ENCODE measurements at places on chromosomes 2 and 18. TPM values are rescaled to one million over a fixed set of nuclear protein-coding genes. Genes with fewer than 3 reads are reported as not detected.

STARD6 gene
- not detected for total RNA-seq

DNA sequence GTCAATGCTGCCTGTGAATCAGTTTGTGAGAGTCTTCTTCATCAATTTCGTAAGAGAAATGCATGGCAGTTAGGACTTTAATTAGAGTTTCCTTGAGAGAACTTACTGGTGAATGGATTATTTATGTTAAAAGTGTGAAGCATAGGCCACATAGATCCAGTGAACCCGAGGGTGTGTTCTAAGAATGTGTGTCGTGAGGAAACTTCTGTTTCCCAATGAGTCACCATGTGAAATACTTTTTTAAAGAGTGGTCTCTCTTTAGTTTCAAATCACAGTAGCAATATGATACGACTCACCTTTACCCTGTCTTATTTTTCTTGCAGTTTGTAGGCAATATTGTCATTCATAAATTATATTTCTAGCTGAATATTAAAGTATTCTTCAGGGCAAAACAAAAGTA is 18.5 kb downstream of the THSD7B start:
- no peak for DNase-seq
- H3K27me3 ChIP-seq: no peaks in the 10 kb centered on the region
- H3K4me1 ChIP-seq: no peaks in the 10 kb centered on the region
- H3K36me3 ChIP-seq: no peaks in the 10 kb centered on the region
- H3K4me3 ChIP-seq: no peak overlapping the region

GRCh38 chr18:58542426-58543159 is 86.3 kb downstream of the ALPK2 start:
- DNase-seq: no peak
- no peaks in the 10 kb centered on the region for H3K4me1 ChIP-seq
- no peaks in the 10 kb centered on the region for H3K36me3 ChIP-seq
- no peak overlapping the region for H3K4me3 ChIP-seq

GRCh38 chr2:53881986-53882385 is 22.2 kb upstream of the GPR75 start:
- H3K27me3 ChIP-seq: no peaks in the 10 kb centered on the region
- no peak overlapping the region for H3K4me3 ChIP-seq
- no peaks in the 10 kb centered on the region for H3K4me1 ChIP-seq
- no peak overlapping the region for H3K27ac ChIP-seq

GRCh38 chr18:76814256-76814655 is 8.1 kb upstream of the ZNF236 start:
- no peak overlapping the region for H3K27ac ChIP-seq
- no peak for DNase-seq
- H3K27me3 ChIP-seq: no peaks in the 10 kb centered on the region
- no peak overlapping the region for H3K4me3 ChIP-seq

- DNase-seq: no peak
- H3K27me3 ChIP-seq: no peaks in the 10 kb centered on the region
- H3K4me3 ChIP-seq: no peak overlapping the region
- peaks cover 17% of the 10 kb centered on the region for H3K4me1 ChIP-seq
- H3K36me3 ChIP-seq: no peaks in the 10 kb centered on the region
These were observed 233.9 kb downstream of the SLC4A3 start for GRCh38 chr2:219861307-219861706.

DNA sequence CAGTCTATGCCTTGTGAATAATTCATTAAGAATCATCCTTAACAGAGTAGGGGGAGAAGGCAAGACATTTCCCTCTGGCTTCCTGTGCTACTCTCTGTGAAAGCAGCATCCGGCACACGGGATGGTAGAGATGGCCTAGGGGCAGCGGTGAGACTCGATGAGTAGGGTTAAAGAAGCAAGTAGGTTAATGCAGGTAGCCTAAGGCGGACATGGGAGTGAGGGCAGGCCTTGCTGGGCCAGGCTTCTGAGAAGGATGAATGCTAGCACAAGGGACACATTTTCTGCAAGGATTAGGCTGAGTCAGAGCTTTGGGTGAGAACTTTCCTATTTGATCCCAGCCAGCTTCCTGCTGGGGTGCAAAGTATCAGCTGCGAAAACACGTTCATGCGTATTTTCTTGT is 80.8 kb downstream of the NXPH2 start:
- no peak for DNase-seq
- no peaks in the 10 kb centered on the region for H3K4me1 ChIP-seq
- no peaks in the 10 kb centered on the region for H3K36me3 ChIP-seq
- H3K27ac ChIP-seq: no peak overlapping the region

ODC1 gene
- total RNA-seq: 437 TPM

GRCh38 chr18:69002233-69002632 is 204.4 kb downstream of the CCDC102B start:
- H3K4me1 ChIP-seq: no peaks in the 10 kb centered on the region
- H3K27me3 ChIP-seq: no peaks in the 10 kb centered on the region
- no peak overlapping the region for H3K27ac ChIP-seq

NT5C1B gene
- not detected for total RNA-seq

GRCh38 chr18:79816092-79816491 is 18.4 kb downstream of the KCNG2 start:
- DNase-seq: no peak
- H3K27ac ChIP-seq: no peak overlapping the region
- no peaks in the 10 kb centered on the region for H3K4me1 ChIP-seq
- peaks cover 46% of the 10 kb centered on the region for H3K27me3 ChIP-seq
- H3K4me3 ChIP-seq: no peak overlapping the region

- no peak for DNase-seq
- peaks cover 10% of the 10 kb centered on the region for H3K27me3 ChIP-seq
- H3K27ac ChIP-seq: no peak overlapping the region
- no peak overlapping the region for H3K4me3 ChIP-seq
- H3K4me1 ChIP-seq: peaks cover 30% of the 10 kb centered on the region
These were observed 136.4 kb upstream of the SLC1A4 start for GRCh38 chr2:64852771-64853241.

RAMP1 gene
- not detected for total RNA-seq

DNA sequence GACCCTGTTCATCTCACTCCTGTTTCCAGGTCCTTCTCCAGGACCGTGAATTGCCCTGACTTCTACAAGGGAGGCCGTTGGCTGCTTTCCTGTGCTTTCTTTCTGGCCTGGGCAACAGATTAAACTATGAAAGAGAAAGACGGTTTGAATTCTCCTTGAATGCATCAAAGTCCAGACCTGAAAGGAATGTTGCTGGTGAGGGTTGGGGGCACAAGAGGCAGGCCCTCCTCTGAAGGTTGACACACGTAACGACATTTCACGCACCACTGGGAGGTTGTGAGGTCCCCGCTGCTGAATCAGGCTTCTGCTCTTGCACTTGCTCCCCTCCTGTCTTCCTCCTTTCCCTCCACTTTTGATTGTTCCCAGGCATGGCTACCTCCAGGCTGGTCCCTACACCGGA is 141.9 kb downstream of the CYRIA start:
- no peaks in the 10 kb centered on the region for H3K27me3 ChIP-seq
- no peak for DNase-seq
- H3K27ac ChIP-seq: no peak overlapping the region
- no peak overlapping the region for H3K4me3 ChIP-seq
- no peaks in the 10 kb centered on the region for H3K36me3 ChIP-seq
- no peaks in the 10 kb centered on the region for H3K4me1 ChIP-seq

DNA sequence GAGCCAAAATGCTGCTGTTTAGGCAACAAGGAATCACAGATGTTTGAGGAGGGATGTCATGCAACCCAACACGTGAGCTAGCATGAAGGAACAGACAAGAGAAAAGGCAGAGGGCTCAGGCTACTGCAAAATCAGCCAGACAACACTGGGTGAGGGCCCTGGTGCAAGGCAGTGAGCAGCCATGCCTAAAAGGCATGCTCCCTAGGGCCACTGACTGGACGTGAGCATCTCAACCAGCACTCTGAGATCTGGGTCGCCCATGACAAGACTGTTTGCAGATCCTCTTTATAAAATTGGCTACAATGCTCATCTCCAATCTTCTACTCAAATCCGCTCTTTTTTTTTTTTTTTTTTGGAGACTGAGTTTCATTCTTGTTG is 49.1 kb downstream of the KIAA2012 start:
- peaks cover 14% of the 10 kb centered on the region for H3K4me1 ChIP-seq
- DNase-seq: no peak
- no peak overlapping the region for H3K4me3 ChIP-seq

LIMS2 gene
- total RNA-seq: 1.2 TPM

RNASEH1 gene
- total RNA-seq: 28.2 TPM

DNA sequence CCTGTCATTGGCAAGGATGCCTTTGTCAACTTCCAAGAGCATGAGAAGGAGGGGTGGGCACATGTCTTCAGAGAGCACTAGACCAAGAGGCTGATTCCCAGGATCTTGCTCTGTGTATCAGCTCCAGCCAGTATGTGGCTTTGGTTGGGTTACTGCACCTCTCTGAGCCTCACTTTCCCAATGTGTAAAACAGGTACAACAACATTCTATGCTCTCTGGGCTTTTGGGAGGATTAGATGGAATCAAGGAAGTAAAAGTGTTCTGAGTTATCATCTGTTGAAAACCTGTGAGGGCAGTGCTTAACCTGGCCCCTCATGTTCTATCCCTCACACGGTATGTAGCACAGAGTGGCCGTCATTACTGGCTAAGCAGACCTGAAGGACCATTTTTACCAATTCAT is 103.9 kb downstream of the FHOD3 start:
- no peaks in the 10 kb centered on the region for H3K27me3 ChIP-seq
- H3K27ac ChIP-seq: no peak overlapping the region
- H3K36me3 ChIP-seq: peaks cover 2% of the 10 kb centered on the region
- DNase-seq: no peak
- H3K4me3 ChIP-seq: no peak overlapping the region

CRYBA2 gene
- not detected for total RNA-seq

- H3K4me1 ChIP-seq: peaks cover 56% of the 10 kb centered on the region
- DNase-seq: no peak
- H3K27me3 ChIP-seq: no peaks in the 10 kb centered on the region
- no peaks in the 10 kb centered on the region for H3K36me3 ChIP-seq
These were observed 44.5 kb downstream of the PHLPP1 start for GRCh38 chr18:62759704-62760402.

DNA sequence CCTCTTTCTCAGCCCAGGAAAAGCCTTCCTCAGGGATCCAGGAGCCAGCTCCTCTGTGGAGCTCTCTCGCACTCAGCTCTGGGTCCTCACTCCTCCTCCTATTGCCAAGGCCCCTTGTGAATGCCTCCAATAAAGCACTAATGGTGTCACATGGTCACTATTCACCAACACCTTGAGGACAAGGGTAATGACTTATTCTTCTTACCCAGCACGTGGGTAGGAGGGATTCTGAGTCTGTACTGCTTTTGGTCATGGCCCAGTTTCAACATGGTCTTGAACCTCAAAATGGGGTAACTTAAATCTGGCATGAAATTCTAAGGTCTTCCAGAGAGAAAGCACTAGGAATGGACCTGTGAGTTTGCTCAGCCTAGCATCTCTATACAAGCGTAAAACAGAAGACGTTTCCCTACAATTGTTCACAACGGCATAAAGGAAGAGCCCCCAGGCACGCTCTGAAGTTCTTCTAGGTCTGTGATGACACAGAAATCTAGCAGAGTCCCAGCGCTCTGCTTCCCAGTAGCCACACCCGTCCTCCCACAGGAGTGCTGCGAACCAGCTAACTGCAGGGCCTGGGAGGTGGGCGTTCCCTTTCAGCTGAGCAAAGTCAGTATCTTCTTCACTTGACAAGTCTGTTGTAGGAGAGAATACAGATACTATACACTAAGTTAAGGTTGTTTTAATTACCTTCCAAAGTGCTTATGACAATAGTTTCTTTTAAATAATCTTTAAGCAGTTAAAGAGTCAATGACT is 14.6 kb upstream of the KIDINS220 start:
- no peaks in the 10 kb centered on the region for H3K27me3 ChIP-seq
- H3K4me3 ChIP-seq: no peak overlapping the region
- H3K4me1 ChIP-seq: no peaks in the 10 kb centered on the region
- no peak for DNase-seq
- no peaks in the 10 kb centered on the region for H3K36me3 ChIP-seq
- no peak overlapping the region for H3K27ac ChIP-seq

DNA sequence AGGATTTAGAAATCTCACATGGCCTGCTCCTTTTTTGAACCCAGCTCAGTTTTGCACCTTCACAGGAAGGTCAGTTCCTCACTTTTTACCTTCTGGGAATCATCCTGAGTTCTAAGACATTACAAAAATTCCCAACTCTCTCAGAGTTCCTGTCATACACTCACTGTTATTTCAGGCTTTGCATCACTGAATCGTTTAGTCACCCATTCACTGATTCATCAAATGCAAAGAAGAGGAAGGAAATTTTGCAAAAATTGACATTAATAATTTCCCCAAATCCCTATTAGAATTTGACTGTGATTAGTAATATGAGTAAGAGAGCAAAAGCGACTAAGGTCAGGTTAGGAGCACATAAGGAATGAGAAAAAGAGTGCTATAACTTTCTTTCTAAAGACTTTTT is 197.5 kb downstream of the PDE1A start:
- H3K4me1 ChIP-seq: no peaks in the 10 kb centered on the region
- no peaks in the 10 kb centered on the region for H3K27me3 ChIP-seq
- no peaks in the 10 kb centered on the region for H3K36me3 ChIP-seq

- H3K27me3 ChIP-seq: no peaks in the 10 kb centered on the region
- no peaks in the 10 kb centered on the region for H3K36me3 ChIP-seq
- H3K4me3 ChIP-seq: no peak overlapping the region
These were observed 40.5 kb upstream of the KIDINS220 start for GRCh38 chr2:8877894-8878293.
